ENCODE measurements at places on chromosomes 13 and 19.

DNA sequence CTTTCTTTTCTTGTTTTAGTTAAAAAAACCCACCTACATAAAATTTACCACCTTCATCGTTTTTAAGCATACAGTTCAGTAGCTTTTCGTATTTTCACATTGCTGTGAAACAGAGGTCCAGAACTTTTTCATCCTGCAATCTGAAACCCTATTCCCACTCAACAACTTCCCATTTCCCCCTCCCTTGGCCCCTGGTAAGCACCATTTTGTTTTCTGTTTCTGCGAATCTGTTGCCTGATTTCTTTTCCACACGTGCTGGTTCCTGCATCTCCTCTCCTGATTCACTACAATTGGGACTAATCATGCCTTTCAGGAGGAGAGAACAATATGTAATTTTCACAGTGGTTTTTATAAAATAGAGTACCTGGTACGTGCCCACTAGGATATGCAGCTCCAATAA lies 149.2 kb upstream of the RNF113B start:
- no peak for DNase-seq

DNA sequence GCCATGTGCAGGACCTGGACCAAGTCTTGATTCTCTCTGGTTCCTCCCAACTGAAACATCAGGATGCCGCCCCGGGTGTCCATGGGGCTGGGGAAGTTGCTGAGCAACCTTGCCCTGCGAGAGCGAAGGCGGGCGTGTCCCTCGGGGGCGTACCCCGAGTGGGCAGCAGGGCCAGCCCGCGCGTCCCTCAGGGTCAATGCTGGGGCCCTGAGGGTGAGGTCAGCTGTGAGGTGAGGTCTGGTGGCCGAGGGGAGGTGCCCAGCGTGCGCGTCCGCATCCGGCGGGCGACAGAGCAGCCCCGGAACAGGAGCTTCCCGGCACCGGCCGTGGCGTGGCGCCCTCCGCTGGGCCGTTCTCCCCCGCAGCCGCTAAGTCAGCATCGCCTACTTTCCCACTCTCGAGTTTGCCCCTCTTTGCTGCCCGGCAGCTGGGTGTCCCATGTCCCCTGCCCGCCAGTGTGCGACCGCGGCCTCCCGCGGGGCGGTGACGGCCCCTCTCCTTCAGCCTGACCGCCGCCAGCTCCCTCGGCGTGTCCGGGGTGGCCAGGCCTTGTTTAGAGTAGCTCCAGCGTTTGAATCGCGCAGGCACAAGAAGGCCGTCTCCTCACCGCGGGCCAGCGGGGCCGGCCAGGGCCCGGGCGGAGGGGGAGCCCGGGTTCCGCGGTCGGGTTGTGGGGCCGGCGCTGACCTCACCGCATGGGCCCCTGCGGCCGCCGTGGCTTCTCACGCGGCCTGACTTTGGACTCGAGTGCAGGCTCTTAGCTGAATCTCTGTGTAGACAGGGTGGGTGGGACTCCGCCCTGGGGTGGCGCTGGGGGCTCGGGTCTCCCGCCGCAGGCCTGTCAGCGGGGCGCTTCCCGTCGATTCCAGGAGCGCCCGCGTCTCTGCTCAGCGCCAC lies 33.0 kb downstream of the GJA3 start:
- no peak for DNase-seq

GRCh38 chr13:84867246-84867645 lies 932.0 kb downstream of the SLITRK6 start:
- no peak for DNase-seq

DNA sequence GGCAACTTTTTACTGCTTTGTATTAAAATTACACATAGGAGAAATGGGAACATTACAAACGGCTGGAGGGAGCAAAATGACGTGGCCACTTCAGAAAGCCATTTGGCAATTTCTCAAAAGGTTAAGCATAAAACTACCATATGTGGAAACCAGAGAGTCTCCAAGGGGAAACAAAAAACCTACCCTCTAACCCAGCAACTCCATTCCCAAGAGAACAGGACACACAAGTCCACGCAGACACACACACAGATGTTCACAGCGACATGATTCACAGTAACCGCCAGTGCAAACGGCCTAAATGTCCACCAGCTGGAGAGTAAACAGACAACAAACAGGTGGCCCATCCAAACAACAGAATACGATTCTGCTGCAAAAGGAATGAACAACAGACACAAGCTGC lies 37.2 kb downstream of the STK24 start:
- DNase-seq, result no peak

DNA sequence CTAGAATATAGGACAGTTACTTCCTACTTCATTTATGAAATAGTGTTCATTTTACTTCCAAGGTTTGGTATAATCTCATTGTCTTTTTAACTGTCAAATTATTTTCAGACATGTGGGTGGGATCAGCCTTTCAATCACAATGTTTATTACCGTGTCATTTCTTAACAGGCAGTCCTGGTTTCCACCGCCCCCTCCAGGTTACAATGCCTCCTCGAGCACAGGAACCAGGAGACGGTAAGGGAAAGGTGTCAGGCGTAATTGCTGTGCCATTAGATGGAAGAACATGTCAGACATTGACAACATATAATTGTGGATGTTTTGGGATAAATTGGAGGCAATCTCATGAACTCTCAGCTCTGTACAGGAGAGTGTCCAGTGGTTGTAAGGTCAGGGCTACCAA lies 36.5 kb downstream of the SCEL start:
- no peak for DNase-seq

- no peak for DNase-seq
Measured at GRCh38 chr13:110944968-110945927, 30.4 kb upstream of the ANKRD10 start.

DNA sequence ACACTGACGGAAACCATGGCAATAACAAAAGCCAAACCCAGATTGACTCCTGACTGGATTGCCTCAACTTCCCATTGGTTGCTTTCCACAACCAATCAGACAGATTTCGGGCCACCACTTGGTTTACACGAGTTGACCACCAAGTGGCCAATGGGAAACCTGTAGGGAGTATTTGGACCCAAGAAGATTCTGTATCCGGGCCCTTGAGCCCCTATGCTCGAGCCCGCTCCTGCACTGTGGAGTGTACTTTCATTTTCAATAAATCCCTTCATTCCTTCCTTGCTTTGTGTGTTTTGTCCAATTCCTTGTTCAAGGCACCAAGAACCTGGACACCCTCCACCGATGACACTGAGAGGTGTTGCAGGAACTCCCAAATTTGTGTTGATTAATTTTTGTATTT lies 24.1 kb upstream of the URI1 start:
- DNase-seq, result no peak

GRCh38 chr13:113639616-113640262 lies 18.3 kb downstream of the ATP4B start:
- no peak for DNase-seq

- no peak for DNase-seq
Measured at GRCh38 chr13:48559638-48560320, 26.9 kb upstream of the RCBTB2 start.

GRCh38 chr19:50480281-50481111 lies 3.8 kb upstream of the GARIN5A start:
- DNase-seq, result no peak

DNA sequence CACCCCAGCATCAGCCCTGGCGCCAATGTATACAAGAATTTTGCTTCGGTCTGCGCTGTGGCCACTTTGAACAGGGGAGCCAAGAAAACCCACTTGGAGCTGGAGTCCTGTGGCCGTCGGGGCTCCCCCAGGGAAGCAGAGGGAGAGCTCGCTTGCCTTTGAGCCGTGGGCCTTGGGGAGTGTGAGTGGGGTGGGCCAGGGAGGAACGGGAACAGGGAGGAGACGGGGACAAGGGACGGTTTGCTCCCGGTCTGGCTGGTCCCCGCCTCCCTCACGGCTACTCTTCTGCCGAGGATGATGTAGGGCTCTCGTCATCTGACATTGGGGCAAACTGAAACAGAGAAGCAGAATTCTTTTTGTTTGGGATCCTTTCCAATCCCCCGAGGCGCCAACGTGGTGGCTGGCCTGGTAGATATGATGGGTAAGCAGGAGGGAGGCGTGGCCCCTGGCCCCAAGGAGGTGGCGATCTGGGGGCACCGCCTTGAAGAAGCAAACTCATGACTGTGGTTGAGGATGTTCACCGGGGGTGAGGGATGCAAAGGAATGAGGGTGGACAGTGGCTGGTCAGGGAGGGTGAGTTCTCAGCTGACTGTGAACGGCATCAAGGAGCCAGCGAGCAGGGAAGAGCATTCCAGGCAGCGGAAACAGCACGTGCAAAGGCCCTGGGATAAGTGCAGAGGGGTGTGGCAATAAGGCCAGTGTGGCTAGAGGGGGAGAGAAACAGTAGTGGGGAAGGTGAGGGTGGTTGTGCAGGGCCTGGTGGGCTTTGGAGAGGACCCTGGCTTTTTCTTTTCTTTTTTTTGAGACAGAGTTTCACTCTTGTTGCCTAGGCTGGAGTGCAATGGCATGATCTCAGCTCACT lies 10.9 kb upstream of the SPC24 start:
- no peak for DNase-seq

GRCh38 chr13:102680842-102681740 lies 13.8 kb downstream of the METTL21C start:
- DNase-seq, result peak; percentile 88

DNA sequence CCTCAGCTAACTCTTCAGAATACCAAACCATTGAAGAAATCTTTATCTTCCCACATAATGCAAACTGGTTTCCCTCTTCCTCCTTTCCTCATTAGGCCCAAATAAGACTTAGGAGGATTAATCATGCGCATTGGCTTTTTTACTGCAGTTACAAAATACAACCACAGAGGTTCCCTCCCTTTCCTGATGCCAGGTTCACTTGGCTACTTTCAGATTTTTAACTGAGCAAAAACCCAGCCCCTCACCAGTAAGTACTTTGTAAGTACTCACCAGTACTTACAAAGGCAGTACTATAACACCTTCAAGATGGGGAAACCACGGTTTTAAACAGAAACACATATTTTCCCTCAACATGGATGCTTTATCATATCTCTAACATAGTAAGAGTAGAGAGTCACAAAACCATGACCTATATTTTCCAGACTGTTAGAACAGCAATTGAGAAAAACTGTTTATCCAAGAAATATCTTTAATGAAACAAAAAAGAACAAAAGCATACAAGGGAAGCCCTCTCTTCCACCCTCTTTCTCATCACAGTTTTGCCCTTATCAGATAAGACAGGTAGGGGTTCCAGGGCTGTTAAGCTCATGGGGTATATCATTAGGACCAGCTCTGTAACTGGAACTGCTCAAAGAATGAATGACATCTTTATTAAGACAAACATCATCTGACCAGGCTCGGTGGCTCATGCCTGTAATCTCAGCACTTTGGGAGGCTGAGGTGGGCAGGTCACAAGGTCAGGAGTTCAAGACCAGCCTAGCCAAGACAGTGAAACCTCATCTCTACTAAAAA lies 12.7 kb downstream of the FOXO1 start:
- DNase-seq, result peak; percentile 64

DNA sequence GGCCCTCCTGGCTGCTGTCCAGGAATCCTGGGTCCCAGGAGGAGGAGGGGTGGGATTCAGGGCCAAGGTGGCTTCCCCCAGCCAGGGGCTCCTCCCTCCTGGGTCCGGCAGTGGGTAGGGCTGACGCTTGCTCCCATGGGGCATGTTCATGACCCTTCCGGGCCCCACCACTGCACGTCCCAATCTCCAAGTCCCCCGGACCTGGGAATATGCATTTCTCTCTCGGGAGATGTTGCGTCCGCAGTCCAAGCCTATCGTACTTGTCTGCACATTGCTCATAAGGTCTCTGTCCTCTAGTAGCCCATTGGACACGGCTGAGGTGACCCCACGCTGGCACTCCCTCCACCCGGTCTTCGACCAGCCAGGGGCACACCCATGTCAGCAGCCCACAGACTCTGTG lies 192.3 kb downstream of the TEX29 start:
- DNase-seq, result no peak

DNA sequence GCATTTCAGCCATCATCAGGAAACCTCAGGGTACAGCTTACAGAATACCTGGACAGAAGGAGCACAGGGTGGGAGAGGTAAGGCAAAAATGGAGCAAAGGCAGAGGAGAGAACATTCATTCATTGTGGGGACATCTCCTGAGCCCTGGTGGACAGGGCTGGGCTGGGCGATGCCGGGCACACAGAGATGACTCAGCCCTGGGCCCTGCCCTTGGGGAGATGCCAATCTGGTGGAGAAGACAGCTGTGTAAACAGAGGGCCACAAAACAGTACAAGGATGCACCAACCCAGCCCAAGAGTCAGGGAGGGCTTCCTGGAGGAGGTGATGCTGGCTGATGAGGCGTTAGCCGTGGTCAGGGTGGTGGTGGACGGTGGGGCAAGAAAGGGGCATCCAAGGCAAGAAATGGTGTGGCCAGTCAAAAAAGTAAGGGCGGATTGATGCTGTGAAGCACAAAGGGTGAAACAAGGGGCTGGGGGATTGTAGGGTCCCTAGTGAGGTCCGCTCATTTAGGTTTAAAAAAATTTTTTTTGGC lies 3.6 kb upstream of the HAS1 start:
- no peak for DNase-seq

DNA sequence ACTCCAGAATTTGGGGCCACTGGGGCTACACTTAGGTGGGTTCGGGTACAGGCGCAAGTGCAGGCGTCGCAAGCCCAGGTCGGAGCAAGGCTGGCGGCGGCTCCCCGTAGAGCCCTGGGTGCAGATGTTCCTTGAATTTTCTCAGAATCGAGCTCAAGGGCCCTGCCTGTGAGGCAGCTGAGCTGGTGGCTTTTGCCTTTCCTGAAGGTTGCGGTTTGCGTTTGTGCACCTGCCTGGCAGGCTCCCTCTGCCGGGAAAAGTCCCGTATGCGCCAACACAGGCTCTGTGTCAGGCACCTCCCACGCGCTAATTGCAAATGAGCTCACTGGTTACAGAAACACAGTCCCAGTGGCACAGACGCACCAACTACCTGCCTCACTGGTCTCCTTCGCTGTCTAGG lies 5.9 kb downstream of the DOHH start:
- no peak for DNase-seq

DNA sequence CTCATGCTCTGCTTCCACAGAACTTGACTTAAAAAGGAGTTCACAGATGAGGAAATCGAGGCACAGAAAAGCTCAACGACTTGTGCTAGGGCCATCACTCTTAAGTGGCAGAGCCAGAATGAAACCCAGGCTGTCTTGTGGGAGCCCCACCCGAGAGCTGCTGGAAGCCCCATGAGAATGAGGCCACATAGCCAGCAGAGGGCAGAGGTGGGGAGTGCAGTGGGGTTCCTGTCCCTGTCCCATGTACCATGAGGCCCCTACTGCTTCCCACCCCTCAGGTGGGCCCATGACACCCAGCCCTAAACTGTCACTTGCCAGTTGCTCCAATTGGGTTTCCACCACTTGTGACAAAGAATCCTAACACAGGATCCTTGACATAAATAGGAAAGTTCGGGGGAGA lies 175.9 kb downstream of the IRS2 start:
- DNase-seq, result peak; percentile 47

DNA sequence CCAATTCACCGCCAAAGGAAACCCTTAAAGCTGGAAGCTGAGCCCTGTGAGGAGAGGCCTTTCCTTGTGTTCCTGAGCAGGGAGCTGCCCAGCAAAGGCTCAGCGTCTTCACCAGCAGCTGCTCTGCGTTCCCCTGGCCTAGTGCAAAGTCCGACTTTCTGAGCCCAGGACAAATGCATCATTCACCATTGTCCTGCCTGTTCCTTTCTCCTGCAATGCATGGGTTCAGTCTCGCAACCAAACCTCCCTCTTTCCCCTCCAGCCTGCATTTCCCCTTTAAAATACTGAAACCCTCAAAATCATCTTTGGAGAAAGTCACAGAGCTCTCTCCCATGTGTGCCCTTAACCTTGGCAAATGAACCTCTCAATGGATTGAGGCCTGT lies 12.9 kb upstream of the TMEM255B start:
- DNase-seq, result no peak

GRCh38 chr19:49497047-49497788 lies 984 bp downstream of the RPS11 start:
- peak; percentile 76 for DNase-seq

Data from Kasumi-1 (cell line).